ENCODE measurements at places on chromosomes 13 and 19.

GRCh38 chr19:49840736-49841249 lies 10.2 kb upstream of the PTOV1 start:
- DNase-seq: no peak

GRCh38 chr19:38229585-38230073 lies 5.6 kb upstream of the DPF1 start:
- peak; percentile 88 for DNase-seq

DNA sequence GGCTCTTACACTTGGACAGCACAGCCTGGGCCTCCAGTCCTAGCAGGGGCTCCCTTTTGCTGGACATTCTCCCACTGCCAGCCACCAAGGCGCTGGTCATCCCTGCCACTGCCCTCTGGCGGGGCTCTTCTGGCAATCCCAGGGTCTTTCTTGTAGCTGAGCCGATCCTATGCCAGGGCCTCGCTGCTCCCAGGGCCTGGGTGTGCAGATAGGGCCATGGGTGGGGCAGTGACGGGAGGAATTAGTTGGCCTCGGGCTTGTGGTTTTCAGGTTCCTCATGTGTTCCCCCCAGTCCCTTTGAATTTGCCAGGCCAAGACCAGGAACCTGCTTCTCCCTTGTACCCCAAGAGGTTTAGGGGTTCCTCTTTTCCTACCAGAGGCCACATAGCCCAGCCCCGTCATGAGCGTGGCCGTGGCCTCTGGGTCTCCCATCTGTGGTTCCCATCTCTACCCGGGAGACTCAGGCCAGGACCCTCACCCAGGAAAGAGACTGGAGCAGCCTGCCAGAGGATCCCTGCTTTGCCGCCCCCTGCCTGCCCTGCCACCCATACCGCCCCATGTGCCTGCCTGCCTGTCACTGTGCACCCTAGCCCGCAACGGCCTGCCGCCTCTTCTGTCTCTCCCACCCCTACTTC lies 26.2 kb downstream of the TMED1 start:
- no peak for DNase-seq

GRCh38 chr19:28582796-28583195 lies 630.2 kb downstream of the UQCRFS1 start:
- DNase-seq: no peak

GRCh38 chr13:98386637-98387036 lies 190.3 kb downstream of the STK24 start:
- no peak for DNase-seq

DNA sequence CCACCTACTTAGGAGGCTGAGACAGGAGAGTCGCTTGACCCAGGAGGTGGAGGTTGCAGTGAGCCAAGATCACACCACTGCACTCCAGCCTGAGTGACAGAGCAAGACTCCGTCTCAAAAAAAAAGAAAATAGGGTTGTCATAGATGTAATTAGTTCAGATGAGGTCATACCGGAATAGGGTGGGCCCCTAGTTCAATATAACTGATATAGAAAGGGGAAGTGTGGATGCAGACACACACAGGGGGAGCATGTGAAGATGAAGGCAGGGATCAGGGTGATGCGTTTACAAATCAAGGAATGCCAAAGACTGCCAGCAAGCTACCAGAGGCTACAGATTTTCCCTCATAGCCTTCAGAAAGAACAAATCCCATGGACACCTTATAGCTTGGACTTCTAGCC lies 24.3 kb upstream of the EEF1AKMT1 start:
- no peak for DNase-seq

DNA sequence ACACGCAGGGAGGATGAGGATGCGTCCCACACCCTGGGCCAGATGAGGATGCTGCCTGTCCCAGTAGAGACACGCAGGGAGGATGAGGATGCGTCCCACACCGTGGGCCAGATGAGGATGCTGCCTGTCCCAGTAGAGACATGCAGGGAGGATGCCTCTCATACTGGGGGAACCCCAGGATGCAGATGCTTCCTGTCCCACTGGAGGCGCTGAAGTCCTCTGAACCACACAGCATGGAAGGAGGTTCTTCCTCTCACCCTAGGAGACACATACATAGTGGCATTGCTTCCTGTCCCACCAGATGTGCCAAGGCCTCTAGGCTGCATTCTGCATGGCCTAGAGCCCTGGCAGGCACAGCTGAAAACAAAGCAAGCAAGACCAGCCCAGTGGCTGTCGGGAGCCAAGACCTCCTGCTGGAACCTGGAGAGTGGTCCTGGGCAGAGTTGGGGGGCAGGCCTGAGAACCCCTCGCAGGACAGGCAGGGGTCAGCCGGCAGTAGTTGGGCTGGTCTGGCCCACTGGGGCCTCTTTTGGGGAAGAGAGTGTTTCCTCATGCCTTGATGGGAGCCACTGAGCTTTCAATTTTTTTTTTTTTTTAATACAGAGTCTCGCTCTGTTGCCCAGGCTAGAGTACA lies 4.3 kb downstream of the HPN start:
- DNase-seq: peak; percentile 54

- no peak for DNase-seq
These were observed 2878.3 kb upstream of the PCDH20 start for GRCh38 chr13:64293923-64294322.

Measured in myocyte (in vitro differentiated cells).